HFFc6 (cell line): ENCODE measurements at places on chromosomes 2 and 18. TPM values are rescaled to one million over a fixed set of nuclear protein-coding genes. Genes with fewer than 3 reads are reported as not detected.

Gene CDKL4
- 0.34 to 0.88 TPM (median 0.58 TPM) in 3 replicates for total RNA-seq

Gene SRD5A2
- total RNA-seq = not detected in 3 replicates

Gene MYO7B
- total RNA-seq = 0.69 to 0.92 TPM (median 0.87 TPM) in 3 replicates

Gene CHST10
- 6.1 to 7.1 TPM (median 6.9 TPM) in 3 replicates for total RNA-seq

Gene ELOA2
- not detected in 3 replicates for total RNA-seq

Gene CBLN2
- not detected in 3 replicates for total RNA-seq

GRCh38 chr2:135257383-135258090 is 205.4 kb downstream of the RAB3GAP1 start:
- H3K27ac ChIP-seq = no peak overlapping the region
- no peak overlapping the region for H3K4me3 ChIP-seq
- DNase-seq = no peak

DNA sequence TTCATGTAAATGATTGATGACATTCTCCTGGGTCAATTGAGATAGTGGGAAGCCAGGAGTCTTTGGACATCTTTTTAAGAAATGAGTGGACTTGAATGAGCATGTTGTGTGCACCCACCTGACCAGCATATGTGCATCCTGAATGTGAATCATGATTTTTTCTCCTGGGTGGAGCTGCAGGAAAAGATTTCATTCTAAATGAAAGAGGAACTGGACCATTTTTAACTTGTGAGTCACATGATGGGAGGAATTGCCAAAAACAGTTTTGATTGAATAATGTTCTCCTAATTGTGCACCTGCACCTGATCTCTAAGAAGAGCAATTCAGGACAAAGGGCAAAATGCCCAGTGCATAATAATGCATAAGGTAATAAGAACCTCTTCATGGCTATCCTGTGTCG is 32.3 kb downstream of the COPS8 start:
- peak; percentile 11 for DNase-seq
- H3K4me1 ChIP-seq = peaks cover 45% of the 10 kb centered on the region
- H3K27me3 ChIP-seq = no peaks in the 10 kb centered on the region; the same call in 1 of the 2 replicates
- no peak overlapping the region for H3K27ac ChIP-seq
- H3K4me3 ChIP-seq = no peak overlapping the region

GRCh38 chr2:143698888-143699570 is 569.8 kb downstream of the ARHGAP15 start:
- no peak for DNase-seq
- no peak overlapping the region for H3K27ac ChIP-seq
- no peaks in the 10 kb centered on the region for H3K27me3 ChIP-seq

GRCh38 chr2:157911750-157912149 is 35.6 kb upstream of the ACVR1 start:
- peaks cover 6% of the 10 kb centered on the region for H3K27me3 ChIP-seq
- DNase-seq = no peak
- H3K4me1 ChIP-seq = no peaks in the 10 kb centered on the region
- H3K27ac ChIP-seq = no peak overlapping the region

DNA sequence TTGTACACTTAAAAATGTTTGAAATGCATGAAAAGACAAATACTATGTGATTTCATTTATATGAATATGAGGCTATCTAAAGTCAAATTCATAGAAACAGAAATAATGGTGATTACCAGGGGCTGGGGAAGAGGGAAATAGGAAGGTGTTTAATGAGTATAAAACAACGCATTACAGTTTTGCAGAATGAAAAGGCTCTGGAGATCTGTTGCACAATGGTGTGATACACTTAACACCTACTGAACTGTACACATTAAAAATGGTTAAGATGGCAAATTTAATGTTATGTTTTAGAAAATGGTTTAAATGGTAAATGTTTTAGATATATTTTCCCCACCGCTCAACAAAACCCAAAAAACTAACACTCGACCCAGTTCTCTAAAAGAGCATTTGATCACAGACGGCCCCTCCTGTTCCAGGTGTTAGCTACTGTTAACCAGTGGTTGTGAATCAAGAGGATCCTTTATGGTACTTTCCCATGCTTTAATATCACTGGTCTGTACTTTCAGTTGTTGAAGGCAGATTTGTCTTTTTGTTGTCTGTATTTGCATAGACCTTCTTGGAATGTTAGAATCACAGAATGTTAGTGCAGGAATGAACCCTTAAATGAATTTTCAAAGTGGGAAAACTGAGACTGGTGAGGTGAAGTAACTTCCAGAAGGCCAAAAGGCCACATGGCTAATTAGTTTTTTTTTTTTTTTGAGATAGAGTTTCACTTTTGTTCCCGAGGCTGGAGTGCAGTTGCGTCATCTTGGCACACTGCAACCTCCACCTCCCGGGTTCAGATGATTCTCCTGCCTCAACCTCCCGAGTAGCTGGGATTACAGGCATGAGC is 10.2 kb downstream of the RAB10 start:
- peak overlapping the region; percentile 30; the same call in 1 of the 2 replicates for H3K27ac ChIP-seq
- H3K4me1 ChIP-seq = peaks cover 36% of the 10 kb centered on the region
- peak overlapping the region; percentile 27; the same call in 1 of the 2 replicates for H3K4me3 ChIP-seq
- peaks cover 4% of the 10 kb centered on the region; the same call in 1 of the 2 replicates for H3K36me3 ChIP-seq
- no peak for DNase-seq

DNA sequence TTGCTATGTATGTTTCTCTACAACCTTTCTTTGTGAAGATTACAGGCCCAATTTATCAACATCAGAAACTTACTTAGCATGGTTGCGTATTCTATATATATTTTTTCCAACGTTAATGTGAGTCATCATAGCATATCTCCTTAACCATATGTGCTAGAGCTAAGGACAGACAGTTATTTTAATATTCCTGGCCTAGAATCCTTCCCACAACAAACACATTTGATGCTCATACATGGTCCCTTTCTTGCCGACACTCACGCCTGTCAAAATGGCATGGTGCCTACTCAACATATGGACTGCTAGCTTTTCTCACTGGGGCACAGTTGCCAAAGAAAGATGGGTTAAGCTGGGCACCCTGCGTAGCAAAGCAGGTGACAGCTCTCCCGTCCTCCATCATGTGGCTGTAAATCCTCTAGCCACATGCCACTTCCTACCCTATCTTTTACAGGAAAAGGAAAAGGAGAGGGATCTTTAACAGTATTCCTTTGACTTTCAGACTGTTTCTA is 75.2 kb upstream of the GALNT5 start:
- peaks cover 79% of the 10 kb centered on the region for H3K4me1 ChIP-seq
- H3K27me3 ChIP-seq = no peaks in the 10 kb centered on the region
- H3K4me3 ChIP-seq = peak overlapping the region; percentile 61
- peak overlapping the region; percentile 94 for H3K27ac ChIP-seq
- DNase-seq = no peak
- H3K36me3 ChIP-seq = peaks cover 17% of the 10 kb centered on the region

- H3K36me3 ChIP-seq = no peaks in the 10 kb centered on the region
- H3K27ac ChIP-seq = no peak overlapping the region
- 0 out of 2 replicates have a peak, but pooled peaks cover 7% of the 10 kb centered on the region for H3K4me1 ChIP-seq
- DNase-seq = no peak
Observed at GRCh38 chr2:129803871-129804270, 175.6 kb upstream of the RAB6C start.

GRCh38 chr2:226508683-226509082 is 290.9 kb downstream of the IRS1 start:
- no peaks in the 10 kb centered on the region for H3K4me1 ChIP-seq
- no peaks in the 10 kb centered on the region for H3K36me3 ChIP-seq
- no peak for DNase-seq
- H3K27me3 ChIP-seq = no peaks in the 10 kb centered on the region
- no peak overlapping the region for H3K27ac ChIP-seq

DNA sequence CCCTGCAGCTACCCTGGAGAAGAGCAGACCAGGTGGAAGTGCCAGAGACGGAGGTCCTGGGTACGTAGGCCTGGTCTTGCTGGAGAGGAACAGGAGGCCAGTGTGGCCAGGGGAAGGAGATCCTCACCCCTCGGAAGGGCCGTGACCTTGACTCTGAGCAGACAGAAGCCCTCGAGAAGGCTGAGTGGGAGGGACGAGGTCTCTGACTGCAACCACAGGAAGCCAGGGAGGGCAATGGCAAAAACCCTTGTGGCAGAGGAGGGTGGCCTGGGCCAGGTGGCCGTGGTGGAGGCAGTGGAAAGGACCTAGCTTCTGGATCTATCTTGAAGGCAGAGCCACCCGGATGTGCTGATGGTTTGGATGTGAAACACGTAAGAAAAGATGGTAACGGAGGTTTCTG is 28.1 kb downstream of the THAP4 start:
- H3K27me3 ChIP-seq = peaks cover 2% of the 10 kb centered on the region; the same call in 1 of the 2 replicates
- peak overlapping the region; percentile 61 for H3K4me3 ChIP-seq
- peaks cover 29% of the 10 kb centered on the region for H3K4me1 ChIP-seq
- no peak for DNase-seq
- peak overlapping the region; percentile 35 for H3K27ac ChIP-seq
- H3K36me3 ChIP-seq = no peaks in the 10 kb centered on the region; the same call in 1 of the 2 replicates

GRCh38 chr2:6648596-6649247 is 217.0 kb downstream of the CMPK2 start:
- peaks cover 2% of the 10 kb centered on the region; the same call in 1 of the 2 replicates for H3K27me3 ChIP-seq
- H3K4me1 ChIP-seq = no peaks in the 10 kb centered on the region
- H3K36me3 ChIP-seq = peaks cover 5% of the 10 kb centered on the region; the same call in 1 of the 2 replicates
- H3K27ac ChIP-seq = no peak overlapping the region

GRCh38 chr2:238787501-238787900 is 60.4 kb upstream of the TWIST2 start:
- no peaks in the 10 kb centered on the region; the same call in 1 of the 2 replicates for H3K27me3 ChIP-seq
- H3K4me1 ChIP-seq = peaks cover 77% of the 10 kb centered on the region

- peak overlapping the region; percentile 38; the same call in 1 of the 2 replicates for H3K4me3 ChIP-seq
- peak; percentile 41 for DNase-seq
- H3K27me3 ChIP-seq = peaks cover 5% of the 10 kb centered on the region
- peak overlapping the region; percentile 69 for H3K27ac ChIP-seq
- H3K36me3 ChIP-seq = peaks cover 24% of the 10 kb centered on the region
Observed at GRCh38 chr2:231387904-231388724, 7.4 kb upstream of the B3GNT7 start.

- peak overlapping the region; percentile 22; the same call in 1 of the 2 replicates for H3K4me3 ChIP-seq
- H3K27ac ChIP-seq = peak overlapping the region; percentile 71
- H3K27me3 ChIP-seq = no peaks in the 10 kb centered on the region
- peaks cover 45% of the 10 kb centered on the region for H3K4me1 ChIP-seq
- no peak for DNase-seq
- peaks cover 8% of the 10 kb centered on the region for H3K36me3 ChIP-seq
Observed at GRCh38 chr2:226611196-226611943, 188.2 kb downstream of the IRS1 start.

DNA sequence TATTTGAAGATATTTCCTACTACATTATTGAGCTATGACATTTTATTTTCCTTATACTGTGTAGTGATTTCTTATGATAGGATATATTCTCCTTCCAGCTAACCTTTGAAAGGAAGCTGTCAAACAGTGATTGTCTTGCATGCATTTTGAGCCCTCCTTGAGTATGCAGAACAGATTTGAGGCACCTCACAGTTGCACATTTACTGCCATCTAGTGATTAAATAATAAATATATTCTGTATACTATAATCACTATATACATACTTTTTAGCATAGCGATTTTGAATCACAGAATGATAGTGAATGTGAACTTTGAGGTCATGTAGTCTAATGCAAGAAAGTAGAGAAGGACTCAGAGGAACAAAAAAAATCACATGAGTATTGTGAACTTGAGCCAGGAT is 268.4 kb upstream of the CDH19 start:
- no peaks in the 10 kb centered on the region for H3K36me3 ChIP-seq
- no peaks in the 10 kb centered on the region for H3K4me1 ChIP-seq
- no peak overlapping the region for H3K4me3 ChIP-seq
- DNase-seq = no peak
